ENCODE measurements at places on chromosomes 7 and 10.

DNA sequence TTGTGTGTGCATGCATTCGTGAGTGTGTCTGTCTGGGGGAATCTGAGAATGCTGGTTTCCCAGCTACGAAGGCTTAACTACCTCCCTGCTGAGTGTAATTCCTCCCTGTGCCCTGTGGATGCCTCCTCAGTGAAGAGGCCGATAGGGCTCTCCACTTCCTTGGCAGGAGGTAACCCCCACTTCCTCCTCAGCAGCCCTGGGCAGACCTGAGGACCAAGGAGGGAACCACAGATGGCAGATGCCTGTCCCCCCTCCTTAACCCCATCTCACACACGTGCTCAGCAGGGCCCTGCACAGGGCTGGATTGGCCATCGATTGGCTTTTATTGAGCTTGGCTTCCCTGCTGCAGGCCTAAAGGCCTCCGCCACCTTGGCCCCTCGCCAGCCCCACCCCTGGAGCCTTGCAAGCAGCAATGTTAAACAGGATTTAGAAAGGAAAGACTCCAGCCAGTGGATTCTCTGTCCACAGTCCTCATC is 45.6 kb upstream of the LRRC4 start:
- DNase-seq = no peak

DNA sequence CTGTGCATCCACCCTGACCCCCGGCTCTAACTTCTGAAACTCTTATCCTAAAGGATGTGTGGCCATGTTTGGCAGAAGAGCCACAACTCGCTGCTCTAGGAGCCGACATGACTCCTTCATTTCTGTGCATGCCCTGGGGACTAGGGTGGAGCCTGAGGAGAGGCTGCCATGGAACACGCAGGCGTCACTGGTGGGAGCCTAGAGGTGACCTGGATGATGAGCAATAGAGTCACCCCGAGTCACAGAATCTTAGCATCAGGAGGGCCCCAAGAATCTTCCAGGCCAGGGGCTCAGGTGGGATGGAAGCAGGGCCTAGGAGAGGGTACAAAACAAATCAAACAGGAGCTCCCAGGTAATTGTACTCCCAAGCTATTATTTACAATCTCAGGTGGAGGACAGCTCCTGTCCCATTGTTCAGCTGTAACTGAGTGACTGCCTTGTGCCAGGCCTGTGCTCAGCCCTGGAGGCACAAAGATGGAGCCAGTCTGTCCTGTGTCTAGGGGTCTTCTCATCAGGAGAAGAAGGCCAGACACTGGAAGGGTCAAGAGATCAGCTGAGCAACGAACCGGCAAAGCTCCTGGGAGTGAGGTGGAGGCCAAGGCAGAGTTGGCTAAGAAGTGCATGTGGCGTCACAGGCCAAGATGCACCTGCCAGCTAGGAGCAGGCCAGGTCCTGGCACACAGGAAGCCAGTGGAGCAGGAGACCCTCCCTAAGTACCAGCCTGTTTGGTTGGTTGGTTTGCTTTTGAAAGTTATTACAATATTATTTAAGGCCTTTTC is 5.8 kb upstream of the ZNF22 start:
- DNase-seq = no peak

GRCh38 chr7:13802651-13803050 is 186.8 kb downstream of the ETV1 start:
- DNase-seq = no peak

DNA sequence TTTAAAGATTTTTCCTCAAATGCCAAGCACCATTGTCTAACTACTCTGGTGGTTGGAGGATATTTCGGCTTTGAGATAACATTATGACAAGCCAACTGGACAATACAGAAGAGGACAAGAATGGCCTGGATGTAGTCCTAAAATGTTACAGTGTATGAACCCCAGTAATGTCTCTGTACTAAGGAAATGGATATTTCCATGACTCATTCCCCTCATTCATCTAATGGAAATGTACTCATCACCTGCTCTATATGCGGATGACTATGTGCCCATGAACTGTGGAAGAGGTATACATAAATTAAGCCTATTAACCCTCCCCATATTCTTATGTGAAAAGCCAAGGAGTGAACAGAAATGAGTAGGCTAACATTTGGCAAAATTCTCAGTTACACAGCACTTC is 207.9 kb downstream of the CACNA2D1 start:
- DNase-seq = peak; percentile 77

GRCh38 chr10:122468926-122469781 is 7.8 kb downstream of the HTRA1 start:
- DNase-seq = peak; percentile 88

GRCh38 chr10:69332278-69333010 is 54.1 kb downstream of the HK1 start:
- no peak for DNase-seq
